Neuronal stem cell (in vitro differentiated cells): ENCODE measurements at places on chromosomes 12 and 14.

- no peak for DNase-seq
- no peak overlapping the region for H3K4me3 ChIP-seq
- no peaks in the 10 kb centered on the region for H3K27me3 ChIP-seq
- peaks cover 6% of the 10 kb centered on the region for H3K4me1 ChIP-seq
Measured at GRCh38 chr12:89208661-89209096, 143.6 kb downstream of the DUSP6 start.

DNA sequence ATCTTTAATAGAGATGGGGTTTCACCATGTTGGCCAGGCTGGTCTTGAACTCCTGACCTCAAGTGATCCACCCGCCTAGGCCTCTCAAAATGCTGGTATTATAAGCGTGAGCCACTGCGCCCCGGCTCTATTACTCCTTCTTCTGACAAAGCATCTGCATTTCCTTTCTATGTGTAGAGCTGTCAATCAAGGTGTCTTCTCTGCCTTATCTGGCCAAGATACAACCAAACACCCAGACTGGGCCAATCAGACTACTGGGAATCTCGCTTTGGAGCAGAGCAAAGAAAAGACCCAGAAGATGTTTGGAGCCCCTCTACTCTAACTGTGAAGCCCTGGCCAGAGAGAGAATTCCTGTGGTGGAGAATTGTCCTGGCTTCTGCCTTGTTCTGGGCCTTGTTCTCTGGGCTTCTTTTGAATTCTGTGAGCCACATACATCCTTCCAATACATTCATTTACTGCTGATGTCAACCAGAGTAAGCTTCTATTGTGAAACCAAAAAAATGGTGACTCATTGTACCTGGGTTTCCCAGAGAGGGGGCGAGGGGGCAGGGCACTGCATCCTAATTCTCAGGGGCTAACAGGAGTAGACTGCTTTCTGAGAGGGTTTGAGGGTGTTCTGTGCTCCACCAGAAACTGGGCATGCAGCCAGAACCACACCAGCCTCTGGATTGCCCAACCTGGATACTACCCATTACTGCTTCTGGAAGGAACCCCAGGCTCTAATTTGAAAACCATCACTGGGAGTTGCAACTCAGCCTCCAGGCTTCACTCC is 18.8 kb upstream of the FLVCR2 start:
- H3K4me3 ChIP-seq: no peak overlapping the region
- no peaks in the 10 kb centered on the region for H3K4me1 ChIP-seq
- DNase-seq: no peak
- H3K36me3 ChIP-seq: no peaks in the 10 kb centered on the region
- no peak overlapping the region for H3K27ac ChIP-seq

- DNase-seq: no peak
- no peaks in the 10 kb centered on the region for H3K27me3 ChIP-seq
- H3K27ac ChIP-seq: no peak overlapping the region
- H3K36me3 ChIP-seq: no peaks in the 10 kb centered on the region
- no peaks in the 10 kb centered on the region for H3K4me1 ChIP-seq
Measured at GRCh38 chr12:52155048-52155868, 36.6 kb downstream of the KRT80 start.

DNA sequence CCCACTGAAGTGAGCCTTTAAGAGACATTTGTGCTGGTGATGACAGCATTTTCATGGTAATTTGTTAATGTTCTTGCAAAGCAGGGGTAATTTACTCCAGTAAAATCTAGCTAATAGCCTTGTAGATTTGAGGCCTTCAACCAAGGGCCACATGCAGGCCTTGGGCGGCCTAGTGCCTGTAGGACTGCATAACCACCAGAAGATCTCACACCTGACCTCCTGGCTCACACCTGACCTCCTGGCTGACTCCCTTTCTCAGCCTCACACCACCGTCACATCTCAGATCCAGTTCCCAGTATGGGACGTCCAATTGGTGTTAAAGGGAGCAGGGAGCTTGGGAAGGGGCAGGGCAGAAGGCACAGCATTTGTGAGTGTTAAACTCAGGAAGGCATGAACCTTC is 26.9 kb downstream of the C12orf42 start:
- no peaks in the 10 kb centered on the region for H3K36me3 ChIP-seq
- no peaks in the 10 kb centered on the region for H3K4me1 ChIP-seq
- H3K27ac ChIP-seq: no peak overlapping the region
- no peaks in the 10 kb centered on the region for H3K27me3 ChIP-seq

DNA sequence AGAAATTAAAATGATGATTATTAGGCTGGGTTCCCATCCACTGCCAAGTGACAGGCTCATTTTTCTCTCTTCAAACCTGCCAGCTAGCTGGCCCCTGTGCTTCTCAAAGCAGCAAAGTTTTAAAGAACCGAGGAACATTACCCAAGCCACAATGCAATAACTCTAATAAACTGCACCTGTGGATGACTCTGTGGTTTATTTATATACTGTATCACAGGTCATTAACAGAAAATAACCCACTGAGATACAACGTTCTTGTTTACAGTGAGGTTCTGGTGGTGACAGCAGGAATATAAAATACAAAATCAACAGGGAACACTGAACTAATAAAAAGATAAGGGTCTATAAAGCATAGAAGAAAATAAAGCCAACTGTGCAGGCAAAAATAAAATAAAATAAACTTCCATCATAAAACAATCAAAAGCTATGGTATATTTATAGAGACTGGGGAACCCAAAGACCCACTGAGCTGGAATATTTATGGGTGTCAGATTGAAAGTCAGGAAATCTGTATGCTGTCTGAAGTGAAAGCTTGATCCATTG is 472.9 kb downstream of the NOVA1 start:
- no peak overlapping the region for H3K4me3 ChIP-seq
- H3K27ac ChIP-seq: no peak overlapping the region
- no peak for DNase-seq
- H3K4me1 ChIP-seq: no peaks in the 10 kb centered on the region

DNA sequence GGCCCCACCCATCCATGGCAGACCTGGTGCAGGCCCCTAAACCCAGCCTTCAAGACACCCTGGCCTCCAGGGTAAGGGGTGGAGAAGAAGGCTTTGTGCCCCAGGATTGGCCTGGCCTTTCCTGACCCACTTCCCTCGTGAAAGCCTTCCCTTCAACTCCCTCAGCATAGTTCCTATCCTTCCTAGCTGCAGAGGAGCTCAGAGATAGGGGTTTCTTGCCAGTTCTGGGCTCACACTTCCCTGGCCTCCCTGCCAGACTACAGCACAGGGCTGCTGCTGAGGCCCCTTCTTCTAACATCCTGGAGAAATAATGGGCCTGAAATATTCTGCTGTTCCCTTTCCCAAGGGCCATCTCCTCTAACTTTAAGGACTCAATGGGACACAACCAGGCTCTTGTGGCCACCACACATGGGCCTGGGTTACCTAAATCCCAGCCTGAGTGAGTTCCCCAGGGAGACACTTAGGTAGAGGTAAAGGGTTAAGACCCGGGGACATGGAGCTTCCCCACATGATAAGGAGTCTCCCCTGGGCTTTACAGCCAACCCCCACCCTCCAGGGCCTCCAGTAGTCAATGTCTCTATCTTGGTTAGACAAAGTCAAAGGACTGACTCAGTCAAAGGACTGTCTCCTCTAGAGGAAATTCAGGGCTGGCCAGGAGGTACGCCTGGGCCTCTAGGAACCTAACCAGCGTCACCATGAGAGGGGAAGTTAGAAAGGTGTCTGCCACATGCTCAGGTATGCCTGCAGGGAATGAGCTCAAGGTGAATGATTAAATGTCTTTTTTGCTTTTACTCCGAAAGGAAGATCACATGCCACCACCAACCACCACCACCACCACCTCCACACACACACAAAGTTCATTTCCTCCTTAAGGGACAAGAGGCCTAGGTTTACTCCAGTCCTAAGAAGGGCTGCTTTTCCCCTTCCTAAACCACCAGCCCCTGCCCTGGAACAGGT is 7.1 kb downstream of the ZFP36L1 start:
- H3K4me1 ChIP-seq: peaks cover 14% of the 10 kb centered on the region
- no peak overlapping the region for H3K4me3 ChIP-seq

GRCh38 chr12:94046626-94047410 is 101.6 kb upstream of the PLXNC1 start:
- H3K4me3 ChIP-seq: no peak overlapping the region
- DNase-seq: no peak
- no peaks in the 10 kb centered on the region for H3K36me3 ChIP-seq
- no peaks in the 10 kb centered on the region for H3K27me3 ChIP-seq
- no peak overlapping the region for H3K27ac ChIP-seq

DNA sequence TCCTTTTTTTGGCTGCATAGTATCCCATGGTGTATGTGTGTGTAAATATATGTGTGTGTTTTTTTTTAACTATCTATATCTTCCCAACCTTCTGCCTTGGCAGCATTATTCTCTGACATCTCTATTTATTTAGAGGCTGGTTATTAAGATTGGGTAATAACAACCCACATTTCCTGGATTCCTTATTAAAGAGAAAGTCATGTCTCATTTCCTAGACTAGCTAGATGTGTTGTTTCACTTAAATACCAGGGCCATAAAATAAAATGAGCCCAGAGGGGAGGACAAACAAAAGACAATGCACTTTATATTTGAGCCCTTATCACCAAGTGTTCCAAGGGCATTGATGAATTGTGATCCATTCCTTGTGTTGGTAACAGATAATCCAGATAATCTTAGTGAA is 169.1 kb downstream of the SLC5A8 start:
- H3K4me3 ChIP-seq: no peak overlapping the region
- H3K27ac ChIP-seq: no peak overlapping the region
- no peaks in the 10 kb centered on the region for H3K4me1 ChIP-seq
